Fibroblast of skin of back (primary cell): ENCODE measurements at places on chromosomes 1 and 21.
A peak's percentile ranks its signal among the peaks of the same experiment; 100 is the strongest.

DNA sequence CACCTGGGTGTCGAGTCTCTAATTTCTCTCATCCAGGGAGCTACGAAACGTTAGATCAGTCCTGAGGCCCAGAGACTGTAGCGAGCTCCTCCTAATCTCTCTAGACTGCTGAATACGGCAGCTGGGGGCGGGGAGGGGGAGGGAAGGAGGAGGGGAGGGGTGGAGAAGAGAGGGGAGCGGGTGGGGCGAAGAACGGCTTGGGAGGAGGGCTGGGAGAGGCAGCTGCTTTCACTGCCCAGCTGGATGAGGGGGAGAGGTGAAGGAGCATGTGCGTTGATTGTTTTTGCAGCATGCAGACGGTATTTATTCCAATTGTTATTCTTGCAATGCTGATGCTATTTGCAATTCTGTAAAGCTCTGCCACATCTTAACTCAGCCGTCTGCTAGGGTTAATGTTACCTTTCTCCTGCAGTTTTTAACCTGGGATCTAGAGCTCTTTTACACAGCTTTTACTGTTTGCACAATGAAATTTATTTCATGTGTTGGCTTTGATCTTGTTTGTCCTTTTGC, 790 bp downstream of the DNAJC6 start:
- no peak for DNase-seq

- no peak for DNase-seq
Observed at GRCh38 chr1:230131457-230131856, 64.4 kb downstream of the GALNT2 start.

- no peak for DNase-seq
Observed at GRCh38 chr1:183466781-183467180, 5.5 kb upstream of the SMG7 start.

GRCh38 chr1:106224426-106224825, 832.0 kb upstream of the PRMT6 start:
- peak; percentile 24 for DNase-seq

- DNase-seq: no peak
Observed at GRCh38 chr1:14733048-14733778, 134.7 kb downstream of the KAZN start.

DNA sequence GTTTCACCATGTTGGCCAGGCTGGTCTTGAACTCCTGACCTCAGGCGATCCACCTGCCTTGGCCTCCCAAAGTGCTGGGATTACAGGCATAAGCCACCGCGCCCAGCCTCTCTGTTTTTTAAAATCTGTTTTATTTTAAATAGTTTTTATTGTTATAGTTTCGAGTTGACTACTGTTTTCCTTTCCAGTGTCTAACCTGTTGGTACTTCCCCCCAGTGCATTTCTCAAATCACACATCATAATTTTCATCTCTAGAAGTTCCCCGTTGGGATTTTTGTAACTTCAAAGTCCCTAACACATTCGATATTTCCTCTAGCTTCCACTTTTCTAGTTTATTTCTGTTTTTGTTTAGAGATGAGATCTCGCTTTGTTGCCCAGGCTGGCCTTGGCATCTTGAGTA, 7.5 kb downstream of the HES4 start:
- DNase-seq: no peak
